Liver (tissue), 10 donors: ENCODE measurements at places on chromosomes 1 and 21.

DNA sequence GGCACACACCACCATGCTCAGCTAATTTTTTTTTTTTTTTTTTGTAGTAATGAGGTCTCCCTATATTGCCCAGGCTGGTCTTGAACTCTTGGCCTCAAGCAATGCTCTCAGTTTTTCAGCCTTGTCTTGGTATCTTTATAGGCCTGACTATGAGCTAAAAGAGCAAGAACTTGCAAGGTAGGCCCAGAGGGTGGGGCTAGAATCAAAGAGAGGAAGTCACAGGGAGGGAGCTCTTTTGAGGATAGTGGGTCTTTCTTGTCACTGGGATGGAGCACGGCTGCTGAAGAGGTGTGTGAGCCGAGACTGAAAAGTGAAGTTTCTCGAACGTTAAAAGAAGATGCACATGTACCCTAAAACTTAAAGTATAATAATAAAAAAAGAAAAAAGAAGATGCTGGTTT, 260.0 kb upstream of the BEND5 start:
- no peak for DNase-seq

GRCh38 chr1:225733254-225733653, 44.4 kb upstream of the SRP9 start:
- DNase-seq: no peak

GRCh38 chr1:232856541-232856940, 51.3 kb downstream of the MAP10 start:
- no peak for DNase-seq

DNA sequence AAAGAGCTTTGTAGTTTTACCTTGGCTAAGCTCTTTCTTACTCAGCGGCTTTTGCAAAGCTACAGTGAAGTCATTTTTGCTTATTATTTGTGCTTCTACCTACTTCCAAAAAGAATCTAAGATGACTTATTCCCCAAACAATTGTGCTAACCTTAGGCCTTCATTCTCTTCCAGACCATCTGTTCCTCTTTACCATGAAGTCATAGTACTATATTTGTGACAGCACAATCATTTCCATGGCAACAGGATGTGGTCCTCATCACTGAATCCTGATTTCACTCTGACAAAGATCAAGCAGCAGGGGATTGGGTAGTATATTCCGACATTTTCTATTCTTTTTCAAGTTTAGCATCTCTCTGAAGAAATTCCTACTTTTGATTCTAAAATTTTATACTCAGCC, 24.8 kb upstream of the NMNAT2 start:
- no peak for DNase-seq

DNA sequence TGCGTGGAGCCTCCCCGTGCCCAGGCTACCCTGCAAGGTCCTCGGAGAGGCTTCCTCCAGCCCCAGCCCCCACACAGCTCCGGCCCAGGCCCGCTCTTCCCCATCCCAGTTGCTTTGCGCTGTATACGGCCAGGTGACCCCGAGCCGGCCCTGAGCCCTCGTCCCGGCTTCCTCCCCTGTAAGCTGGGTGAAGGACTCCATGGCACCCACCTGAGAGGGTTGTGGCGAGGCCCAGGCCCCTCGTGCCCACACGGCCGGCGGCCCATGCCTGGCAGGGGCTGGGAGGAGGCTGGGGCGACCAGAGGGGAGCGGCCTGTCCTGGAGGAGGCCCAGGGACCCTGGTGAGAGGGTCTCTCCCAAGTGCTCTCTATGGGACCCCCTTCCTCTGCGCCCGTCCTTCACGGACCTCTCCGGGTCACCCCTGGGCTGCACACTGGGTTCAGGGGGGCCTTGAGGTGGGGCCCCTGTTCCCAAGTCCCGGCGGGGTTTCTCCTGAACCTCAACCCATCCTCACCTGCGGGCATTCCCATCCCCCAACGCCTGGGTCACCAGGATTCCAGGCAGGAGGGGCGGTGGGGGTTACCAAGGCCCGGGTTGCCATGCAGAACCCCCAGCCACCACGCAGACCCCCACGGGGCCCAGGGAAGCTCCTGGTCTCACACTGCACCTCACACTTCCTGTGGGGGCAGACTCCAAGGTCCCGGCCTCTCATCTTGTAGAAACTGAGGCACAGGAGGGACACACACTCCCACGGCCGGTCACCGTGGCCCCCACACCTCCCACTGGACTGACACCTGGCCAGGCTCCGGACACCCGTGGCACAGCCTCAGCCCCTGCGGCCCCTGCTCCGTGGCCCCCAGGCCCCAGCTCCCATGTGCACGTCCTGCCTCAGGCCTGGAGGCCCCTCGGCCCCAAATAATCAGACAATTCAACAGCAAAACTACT, 25.2 kb downstream of the COL6A1 start:
- DNase-seq: peak; percentile 17

DNA sequence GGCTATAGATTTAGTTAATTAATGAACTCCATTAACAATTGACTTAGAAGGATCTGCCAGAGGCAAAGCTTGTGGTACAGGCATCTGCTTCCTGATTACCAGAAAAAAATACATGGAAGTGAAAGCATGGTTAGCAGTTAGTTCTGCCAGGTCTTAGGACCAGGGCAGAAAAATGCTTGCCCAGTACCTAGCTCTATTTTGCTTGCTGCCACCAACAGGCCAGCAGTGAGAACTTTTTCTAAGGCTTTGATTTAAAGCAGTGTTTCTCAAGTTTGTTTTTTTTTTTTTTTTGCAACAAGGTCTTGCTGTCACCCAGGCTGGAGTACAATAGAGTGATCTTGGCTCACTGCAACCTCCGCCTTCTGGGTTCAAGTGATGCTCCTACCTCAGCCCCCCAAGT, 16.4 kb upstream of the MTF1 start:
- DNase-seq: no peak

GRCh38 chr1:84861516-84861915, 31.5 kb downstream of the LPAR3 start:
- DNase-seq: no peak

GRCh38 chr1:8412183-8412831, 94.4 kb downstream of the SLC45A1 start:
- DNase-seq: no peak

- DNase-seq: peak; percentile 9
These were observed 3.3 kb downstream of the PLA2G5 start for GRCh38 chr1:20073256-20073655.

GRCh38 chr1:99544328-99544727, 101.6 kb upstream of the PALMD start:
- DNase-seq: no peak
